ENCODE measurements at places on chromosomes 3 and 15.
A peak's percentile ranks its signal among the peaks of the same experiment; 100 is the strongest.

DNA sequence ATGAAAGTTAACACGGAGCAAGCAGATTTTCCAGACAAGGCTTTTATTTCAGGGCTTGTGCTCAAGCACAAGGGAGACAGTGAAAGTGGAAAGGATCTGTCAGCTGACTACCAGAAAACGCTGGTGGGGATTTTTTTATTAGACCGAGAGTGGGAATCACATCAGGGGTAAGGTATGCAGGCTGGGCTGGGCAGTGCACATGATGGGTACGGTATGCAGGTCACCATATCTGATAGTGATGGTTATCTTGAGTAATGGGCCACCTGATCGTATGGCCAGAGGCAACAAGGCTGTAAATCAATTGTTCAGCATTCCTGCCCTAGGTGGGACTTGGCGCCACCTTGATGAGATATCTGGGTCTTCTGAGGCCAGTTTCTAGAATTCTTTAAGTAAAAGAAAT, 36.9 kb upstream of the PIAS1 start:
- no peak for DNase-seq

- peak; percentile 72 for DNase-seq
These were observed 30.0 kb downstream of the STARD5 start for GRCh38 chr15:81293728-81294515.

GRCh38 chr3:100427699-100428098, 26.4 kb downstream of the LNP1 start:
- DNase-seq = no peak

GRCh38 chr3:52006017-52006819, 10.5 kb upstream of the RPL29 start:
- DNase-seq = no peak

GRCh38 chr3:79361748-79362378, 405.9 kb downstream of the ROBO1 start:
- DNase-seq = no peak

DNA sequence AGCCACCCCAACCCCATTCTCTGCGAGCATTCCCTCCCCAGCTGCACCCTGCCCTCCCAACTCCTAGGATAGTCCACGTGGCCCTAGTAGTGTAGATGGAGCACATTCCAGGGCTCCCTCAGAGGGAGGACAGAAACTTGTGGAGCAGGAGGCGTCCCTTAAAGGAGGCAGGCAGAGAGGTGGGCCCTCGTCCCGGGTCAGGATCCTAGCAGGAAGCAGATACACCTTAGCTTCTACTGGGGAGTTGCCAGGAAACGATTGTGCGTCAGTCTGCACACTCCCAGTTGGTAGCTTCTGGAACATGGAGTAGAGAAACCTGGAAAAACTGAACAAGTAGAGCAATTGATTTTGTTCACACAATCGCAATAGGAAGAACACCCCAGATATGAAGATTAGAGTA, 43.9 kb upstream of the KLHL25 start:
- no peak for DNase-seq

GRCh38 chr3:106276755-106277612, 408.2 kb upstream of the CBLB start:
- DNase-seq = no peak

DNA sequence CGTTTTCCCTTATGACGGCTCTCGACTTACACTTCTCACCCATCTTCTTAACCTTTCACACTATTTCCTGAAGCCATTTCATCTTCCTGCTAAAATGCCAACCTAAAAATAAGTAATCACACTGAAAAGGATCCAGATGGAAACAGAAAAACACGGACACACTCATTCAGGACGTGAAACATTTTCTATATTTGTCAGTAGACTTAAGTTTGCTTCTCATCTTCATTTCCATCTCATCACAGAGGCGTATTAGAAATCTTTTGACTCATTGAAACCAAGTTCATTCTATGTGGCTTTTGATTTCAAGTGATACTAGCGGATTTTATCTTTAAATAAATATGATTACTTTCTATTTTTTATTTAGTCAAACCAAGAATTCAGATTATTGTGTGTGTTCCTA, 27.4 kb upstream of the DLG1 start:
- DNase-seq = no peak

- no peak for DNase-seq
These were observed 71.8 kb upstream of the SCN5A start for GRCh38 chr3:38721207-38721772.

DNA sequence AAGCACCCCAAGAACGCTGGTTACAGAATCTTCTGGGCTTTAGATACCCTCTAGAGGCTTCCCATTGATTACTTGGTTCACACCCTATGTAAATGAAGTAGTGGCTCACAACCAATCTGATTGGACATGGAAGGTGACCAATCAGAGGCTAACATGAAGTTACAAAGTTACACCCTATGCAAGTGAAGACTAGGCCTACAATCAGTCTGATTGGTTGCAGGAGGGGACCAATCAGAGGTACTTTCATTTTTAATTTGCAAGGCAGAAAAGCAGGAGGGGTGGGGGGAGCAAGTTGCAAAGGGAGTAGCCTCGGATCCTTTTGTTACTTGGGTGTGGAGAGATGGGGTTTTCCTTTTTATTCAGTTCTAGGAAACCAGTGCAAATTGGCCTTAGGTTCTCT, 11.1 kb upstream of the RTP2 start:
- no peak for DNase-seq

- DNase-seq = no peak
These were observed 74.2 kb downstream of the TM4SF4 start for GRCh38 chr3:149548669-149549065.

DNA sequence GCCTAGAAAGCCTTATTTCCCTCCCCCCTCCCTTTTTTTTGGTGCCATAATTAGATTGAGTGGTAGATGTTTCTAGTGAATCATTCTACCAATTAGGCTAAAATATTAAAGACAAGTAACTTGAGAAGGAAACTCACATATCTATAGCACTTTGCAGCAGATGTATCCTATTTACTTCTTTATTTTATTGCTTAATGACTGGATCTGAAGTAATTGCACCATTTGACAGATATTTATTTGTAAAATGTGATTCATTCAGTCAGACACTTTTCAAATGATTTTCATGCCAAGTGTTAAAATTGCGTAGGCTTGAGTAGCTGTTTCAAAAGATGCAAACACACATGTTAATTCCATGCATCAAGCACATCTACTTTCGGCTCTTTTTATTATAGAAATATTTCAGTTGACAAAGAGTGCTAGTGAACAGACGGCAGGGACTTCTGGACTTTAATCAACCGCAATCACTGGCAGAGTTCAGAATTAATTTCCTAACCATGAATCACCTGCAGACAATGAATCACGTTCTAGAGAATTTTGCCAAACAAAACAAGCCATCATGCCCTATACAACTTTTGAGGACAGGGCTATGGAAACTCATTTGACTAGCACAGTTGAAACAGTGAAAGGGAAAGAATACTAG, 636.8 kb downstream of the MECOM start:
- DNase-seq = no peak

GRCh38 chr3:114379266-114379665, 85.4 kb downstream of the TIGIT start:
- DNase-seq = no peak

DNA sequence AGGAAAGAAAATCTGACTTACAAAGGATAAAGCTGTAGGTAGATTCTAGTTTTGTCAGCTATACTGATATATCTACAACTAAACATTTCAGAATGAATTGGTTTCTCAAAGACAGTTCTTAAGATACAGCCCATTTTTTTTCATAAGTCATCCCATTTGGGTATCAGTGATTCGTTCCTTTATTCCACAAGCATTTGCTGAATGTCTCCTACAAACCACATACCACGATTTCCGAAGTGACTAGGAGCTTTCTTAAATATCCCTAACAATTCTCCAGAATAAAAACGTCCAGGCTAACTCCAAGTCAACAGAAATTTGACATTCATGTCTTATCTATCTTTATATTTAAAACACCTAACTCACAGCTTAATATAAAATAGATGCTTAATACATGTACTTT, 59.8 kb downstream of the TP53BP1 start:
- DNase-seq = no peak

- no peak for DNase-seq
These were observed 74.0 kb downstream of the MOBP start for GRCh38 chr3:39541442-39541841.

DNA sequence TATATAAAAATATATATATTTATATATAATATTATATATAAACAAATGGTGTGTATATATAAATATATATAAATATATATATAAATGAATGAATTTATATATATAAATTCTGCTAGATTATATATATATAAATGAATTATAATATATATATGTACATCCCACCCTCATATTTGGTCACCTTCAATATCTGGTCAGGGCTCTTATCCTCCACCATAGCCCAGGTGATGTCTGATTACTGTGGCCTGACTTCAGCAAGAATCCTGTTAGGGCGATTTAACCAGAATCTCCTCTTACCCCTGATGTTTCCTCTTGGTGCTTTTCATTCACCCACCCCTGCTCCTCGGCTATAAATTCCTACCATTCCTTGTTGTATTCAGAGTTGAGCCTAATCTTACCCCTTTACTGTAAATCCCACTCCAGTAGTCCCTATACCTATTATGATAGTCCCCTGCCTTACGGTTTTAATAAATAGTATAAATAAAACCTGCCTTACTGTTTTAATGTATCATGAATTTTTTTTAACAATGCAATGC, 439.6 kb downstream of the PLOD2 start:
- DNase-seq = no peak

GRCh38 chr3:28171962-28172361, 69.5 kb upstream of the CMC1 start:
- DNase-seq = no peak

DNA sequence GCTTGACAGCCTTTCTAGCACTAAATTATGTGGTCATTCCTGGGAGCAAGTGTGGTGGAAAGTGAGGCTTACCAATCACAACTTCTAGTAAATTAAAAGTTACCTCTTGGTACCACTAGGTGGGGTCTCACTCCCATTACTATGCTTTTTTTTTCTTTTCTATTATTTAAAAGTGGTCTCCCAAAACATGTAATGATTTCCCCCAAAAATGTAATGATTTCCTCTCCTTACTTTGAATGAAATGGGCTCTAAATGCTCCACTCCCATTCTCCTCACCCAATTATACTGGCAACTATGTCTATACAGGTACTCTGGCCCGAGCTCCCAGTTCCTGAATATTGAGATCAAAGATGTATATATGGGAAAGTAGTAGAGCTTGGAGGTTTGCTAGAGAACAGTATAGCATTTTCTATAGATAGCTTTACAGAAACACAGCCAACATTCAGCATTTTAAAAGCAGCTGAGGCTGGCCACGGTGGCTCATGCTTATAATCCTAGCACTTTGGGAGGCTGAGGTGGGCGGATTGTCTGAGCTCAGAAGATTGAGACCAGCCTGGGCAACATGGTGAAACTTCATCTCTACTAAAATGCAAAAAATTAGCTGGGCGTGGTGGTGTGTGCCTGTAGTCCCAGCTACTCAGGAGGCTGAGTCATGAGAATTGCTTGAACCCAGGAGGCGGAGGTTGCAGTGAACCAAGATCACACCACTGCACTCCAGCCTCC, 70.9 kb downstream of the DCUN1D1 start:
- DNase-seq = no peak

- no peak for DNase-seq
These were observed 60.8 kb upstream of the GOLIM4 start for GRCh38 chr3:168156479-168156878.

GRCh38 chr3:76768912-76769311, 271.0 kb upstream of the ROBO2 start:
- no peak for DNase-seq

DNA sequence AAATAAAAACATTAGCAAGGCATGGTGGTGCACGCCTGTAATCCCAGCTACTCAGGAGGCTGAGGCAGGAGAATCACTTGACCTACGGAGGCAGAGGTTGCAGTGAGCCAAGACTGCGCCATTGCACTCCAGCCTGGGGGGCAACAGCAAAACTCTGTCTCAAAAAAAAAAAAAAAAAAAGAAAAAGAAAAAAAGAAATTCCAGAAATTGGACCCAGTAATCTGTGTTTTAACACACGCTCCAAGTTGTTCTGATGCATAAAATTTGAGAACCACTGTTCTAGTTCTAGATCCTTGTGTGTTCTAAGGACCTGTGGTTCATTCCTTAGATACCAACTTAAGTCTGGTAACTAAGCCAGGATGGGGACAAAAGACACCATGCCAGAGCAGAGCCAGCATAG, 2.6 kb downstream of the PARP6 start:
- no peak for DNase-seq

GRCh38 chr3:36688815-36689214, 75.5 kb downstream of the DCLK3 start:
- no peak for DNase-seq

DNA sequence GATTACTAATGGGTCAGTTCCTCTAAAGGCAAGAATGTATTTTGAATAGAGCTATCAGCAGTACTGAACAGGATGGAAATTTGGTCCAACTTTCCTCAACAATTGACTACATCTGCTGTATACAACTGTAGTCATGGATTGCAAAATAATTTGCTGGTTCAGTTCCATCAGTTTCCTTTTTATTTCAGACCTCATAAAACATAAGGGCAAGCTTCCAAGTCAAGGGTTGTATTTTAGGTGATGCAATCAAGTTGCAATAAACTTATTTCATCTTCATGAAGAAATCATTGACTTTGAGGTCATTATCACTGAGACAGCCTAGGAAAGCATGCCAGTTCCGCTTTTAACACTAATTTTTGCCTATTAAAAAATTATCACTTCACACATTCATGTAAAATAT, 90.4 kb upstream of the TSEN2 start:
- no peak for DNase-seq

GRCh38 chr3:17840126-17840525, 97.7 kb upstream of the TBC1D5 start:
- DNase-seq = no peak

GRCh38 chr15:64180235-64180824, 17.5 kb upstream of the PPIB start:
- no peak for DNase-seq

DNA sequence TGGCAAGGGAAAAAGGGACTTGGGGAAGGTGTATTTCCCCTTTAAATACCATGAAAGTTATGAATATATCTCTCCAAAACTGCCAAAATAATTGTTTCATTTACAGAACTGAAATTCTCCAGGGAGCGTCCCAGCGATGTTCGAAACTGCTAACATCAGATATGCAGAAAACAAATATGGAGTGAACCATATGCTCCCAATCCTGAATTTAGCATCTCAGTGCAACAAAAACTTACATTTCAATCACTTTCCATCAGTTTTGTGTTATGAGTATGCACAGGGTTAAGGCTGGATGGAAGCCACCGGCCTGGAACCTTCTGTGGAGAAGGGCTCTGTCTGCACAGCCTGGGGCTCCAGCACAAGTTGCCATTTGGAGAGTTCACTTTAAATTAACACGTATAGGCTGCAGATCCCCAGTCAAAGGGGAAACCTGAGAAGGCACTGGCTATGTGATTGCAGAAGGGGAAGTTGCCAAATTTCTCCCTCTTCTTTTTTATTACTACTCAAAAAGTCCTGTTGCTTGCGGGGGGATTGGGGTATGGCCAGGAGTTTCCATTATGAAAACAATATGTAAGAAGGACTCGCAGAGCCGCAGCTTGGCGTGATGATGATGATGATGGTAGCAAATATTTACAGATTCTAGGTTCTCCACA, 56.9 kb upstream of the FOXP1 start:
- no peak for DNase-seq

Measured in stimulated activated CD4-positive, alpha-beta T cell treated with anti-CD3 and anti-CD28 coated beads, TNF-alpha, amount 100 ng/mL, for 24 hours (primary cell).